ENCODE measurements at places on chromosomes 13 and 19.

GRCh38 chr13:88051746-88052482 is 380.7 kb downstream of the SLITRK5 start:
- DNase-seq, result no peak

DNA sequence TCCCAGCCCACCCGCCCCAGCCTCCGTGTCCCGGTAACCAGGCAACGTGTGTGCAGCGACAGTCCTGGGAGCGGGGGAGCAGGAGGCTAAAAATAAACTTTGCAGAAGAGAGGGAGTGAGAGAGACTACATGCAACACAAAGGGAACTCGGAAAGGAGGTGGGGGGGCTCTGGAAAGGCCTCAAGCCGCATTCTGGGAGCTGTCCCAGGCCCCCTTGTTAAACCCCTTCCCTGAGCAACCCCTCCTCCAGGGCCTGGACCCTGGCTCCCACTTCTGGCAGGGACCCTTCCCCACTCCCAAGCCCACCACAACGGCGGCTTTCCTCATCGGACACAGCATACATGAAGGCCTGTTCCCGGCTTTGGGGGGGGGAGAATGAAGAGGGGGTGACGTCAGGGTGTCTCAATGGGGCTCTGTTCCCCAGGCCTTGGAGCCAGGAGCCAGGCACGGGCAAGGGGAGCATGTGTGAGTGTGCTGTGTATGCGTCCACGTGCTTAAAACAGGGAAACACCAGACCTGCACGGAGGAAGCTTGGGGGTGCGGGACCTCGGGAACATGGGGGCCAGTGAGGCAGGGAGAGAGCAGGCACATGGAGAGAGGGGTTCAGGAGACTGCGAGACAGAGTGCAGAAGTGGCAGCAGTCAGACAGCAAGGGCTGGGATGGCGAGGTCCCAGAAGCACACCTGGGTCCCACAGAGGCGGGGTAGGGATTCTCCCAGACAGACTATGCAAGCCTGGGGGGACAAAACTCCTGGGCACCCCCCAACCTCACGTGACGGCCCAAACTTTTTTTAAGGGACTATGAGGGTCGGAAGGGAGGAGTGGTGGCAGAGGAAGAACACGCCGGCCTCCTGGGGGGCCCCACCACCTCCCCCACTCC is 2.3 kb downstream of the ERF start:
- no peak for DNase-seq

GRCh38 chr13:50388481-50388880 is 373.2 kb downstream of the KCNRG start:
- DNase-seq, result no peak

DNA sequence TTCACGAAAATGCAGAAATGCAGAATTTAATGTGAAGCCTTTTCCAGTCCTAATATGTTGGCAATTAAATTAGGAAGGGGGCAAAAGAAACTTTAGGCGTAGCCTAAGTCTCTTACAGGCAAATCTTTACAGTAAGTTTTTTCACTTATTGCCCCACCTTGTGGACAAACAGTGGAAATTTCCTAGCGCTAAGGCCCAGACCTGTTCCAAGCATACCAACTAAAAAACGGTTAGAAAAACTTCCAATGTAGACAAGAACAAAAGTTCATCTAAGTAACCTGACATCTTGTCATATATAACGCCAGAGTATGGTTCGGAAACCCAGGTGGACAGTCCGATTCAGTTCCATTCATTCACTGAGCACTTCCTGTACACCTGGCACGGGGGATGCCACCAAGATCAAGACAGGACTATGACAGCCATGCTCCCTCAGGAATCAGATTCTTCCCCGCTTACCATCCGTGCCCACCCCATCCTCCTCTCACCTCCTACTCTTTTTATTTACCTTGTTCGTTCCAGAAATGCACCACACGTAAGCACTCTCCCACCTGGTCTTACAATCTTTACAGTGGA is 4.9 kb downstream of the ZAR1L start:
- peak; percentile 55 for DNase-seq

- no peak for DNase-seq
Measured at GRCh38 chr13:40968416-40969000, 50.6 kb downstream of the ELF1 start.

- DNase-seq, result no peak
Measured at GRCh38 chr13:64471916-64472315, 2758.2 kb downstream of the PCDH9 start.

GRCh38 chr13:111029957-111030609 is 85.0 kb upstream of the ARHGEF7 start:
- DNase-seq, result no peak

- DNase-seq, result no peak
Measured at GRCh38 chr19:13163609-13164342, 13.6 kb downstream of the IER2 start.

DNA sequence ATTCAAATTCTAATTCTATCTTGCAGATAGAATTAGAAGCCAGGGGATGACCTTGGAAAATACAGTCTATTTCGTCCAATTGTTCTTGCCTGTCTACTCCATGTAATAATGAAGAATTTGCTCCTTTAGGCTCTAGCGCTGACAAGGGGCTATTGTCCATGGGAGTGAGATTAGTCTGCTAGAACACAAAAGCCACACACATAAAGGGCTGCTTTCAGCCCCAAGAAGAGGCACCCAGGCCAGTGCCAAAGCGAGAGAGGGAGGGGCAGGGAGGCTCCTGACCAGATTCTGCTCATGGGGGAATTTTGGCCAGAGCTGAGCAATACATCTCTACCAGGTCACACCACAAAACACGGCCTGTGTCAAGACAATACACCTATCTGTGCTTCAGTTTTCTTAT is 1306.9 kb downstream of the UQCRFS1 start:
- no peak for DNase-seq

DNA sequence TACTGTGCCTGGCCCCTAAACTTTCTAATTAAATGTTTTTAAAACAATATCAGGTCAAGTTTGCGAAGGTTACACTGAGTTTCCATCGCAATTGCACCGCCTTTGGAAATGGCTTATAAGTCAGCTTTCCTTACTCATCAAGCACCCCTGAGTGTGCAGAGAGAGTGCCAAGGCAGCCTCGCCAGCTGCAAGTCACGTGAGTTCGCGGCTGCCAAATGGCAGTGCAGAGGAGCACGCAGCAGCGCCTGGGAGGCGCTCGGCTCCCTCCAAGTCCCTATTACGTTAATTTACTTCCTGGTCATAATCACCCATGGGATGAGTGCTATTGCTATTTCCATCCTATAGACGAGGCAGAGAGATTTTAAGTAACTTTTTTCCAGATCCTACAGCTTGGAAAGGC is 319.6 kb downstream of the TEX29 start:
- DNase-seq, result no peak

- peak; percentile 12 for DNase-seq
Measured at GRCh38 chr19:33819880-33820781, 23.5 kb downstream of the KCTD15 start.

- DNase-seq, result peak; percentile 9
Measured at GRCh38 chr19:6801485-6802086, 29.1 kb downstream of the VAV1 start.

- no peak for DNase-seq
Measured at GRCh38 chr13:49649963-49650312, 21.6 kb downstream of the ARL11 start.

DNA sequence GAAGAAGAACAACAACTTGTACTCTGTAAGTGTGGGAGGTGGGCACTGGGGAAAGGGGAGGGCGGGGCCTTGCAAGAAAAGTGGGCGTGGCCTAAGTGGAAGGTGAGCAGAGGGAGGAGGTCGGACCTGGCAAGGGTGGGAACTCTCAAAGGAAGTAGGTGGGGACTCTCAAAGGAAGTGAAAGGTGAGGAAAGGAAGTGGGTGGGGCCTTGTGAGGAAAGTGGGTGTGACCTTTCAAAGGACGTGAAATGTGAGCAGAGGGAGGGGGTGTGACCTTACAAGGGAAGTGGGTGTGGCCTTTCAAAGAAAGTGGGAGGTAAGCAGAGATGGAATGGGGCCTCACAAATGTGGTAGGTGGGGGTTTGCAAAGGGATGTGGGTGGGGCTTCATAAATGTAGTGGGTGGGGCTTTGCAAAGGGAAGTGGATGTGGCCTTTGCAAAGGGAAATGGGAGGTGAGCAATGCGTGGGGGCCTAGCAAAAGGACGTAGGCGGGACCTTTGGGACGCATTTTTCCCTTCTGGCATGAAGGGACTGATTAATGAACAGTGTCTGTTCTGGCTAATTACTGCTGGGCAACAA is 25.9 kb downstream of the ACSBG2 start:
- DNase-seq, result peak; percentile 40

GRCh38 chr13:28251466-28251865 is 113.1 kb downstream of the PAN3 start:
- DNase-seq, result peak; percentile 18

DNA sequence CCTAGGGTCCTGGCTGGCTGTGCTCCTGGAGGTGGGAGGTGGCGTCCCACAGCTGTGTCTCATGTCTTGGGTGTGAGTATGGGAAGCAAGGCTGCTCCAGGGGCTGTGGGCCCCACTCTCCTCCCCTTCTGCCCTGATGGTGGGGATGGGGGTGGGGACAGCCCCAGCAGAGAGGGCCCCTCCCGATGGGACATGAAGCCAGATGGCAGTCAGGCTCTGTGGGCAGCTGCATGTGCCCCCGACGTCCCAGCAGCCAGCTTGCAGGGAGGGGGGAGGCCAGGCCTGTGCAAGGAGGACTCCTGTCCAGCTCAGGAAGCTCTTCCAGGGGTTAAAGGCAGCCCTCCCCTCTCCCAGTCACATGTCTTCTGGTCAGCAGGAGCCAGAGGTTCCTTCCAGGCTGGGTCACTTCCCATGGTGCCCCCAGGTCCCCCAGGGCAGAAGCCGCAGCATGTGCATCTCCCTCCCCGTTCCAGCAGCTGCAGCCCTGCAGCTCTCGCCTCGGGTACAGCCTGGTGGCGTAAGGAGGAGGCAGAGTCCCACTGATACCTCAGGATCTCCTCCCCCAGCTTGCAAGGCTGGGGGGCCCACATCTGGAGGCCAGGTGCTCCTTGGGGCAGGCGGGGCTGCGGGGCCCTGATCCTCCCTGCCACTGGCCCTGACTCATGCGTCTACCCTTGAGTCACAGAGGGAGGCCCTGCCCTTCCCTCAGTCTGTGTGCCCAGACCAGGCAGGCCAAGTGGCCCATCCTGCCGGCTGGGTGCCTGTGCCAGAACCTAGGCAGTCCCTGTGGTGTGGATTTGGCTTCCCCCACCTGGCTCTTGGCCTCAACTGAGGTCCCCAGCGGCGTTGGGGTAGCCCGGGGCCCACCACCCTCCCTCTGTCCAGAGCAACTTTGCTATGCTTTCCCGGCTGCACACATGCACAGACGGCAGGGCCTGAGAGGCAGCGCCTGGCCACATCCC is 13.0 kb downstream of the YIPF2 start:
- DNase-seq, result peak; percentile 42

GRCh38 chr13:108281901-108282300 is 12.4 kb downstream of the TNFSF13B start:
- no peak for DNase-seq

DNA sequence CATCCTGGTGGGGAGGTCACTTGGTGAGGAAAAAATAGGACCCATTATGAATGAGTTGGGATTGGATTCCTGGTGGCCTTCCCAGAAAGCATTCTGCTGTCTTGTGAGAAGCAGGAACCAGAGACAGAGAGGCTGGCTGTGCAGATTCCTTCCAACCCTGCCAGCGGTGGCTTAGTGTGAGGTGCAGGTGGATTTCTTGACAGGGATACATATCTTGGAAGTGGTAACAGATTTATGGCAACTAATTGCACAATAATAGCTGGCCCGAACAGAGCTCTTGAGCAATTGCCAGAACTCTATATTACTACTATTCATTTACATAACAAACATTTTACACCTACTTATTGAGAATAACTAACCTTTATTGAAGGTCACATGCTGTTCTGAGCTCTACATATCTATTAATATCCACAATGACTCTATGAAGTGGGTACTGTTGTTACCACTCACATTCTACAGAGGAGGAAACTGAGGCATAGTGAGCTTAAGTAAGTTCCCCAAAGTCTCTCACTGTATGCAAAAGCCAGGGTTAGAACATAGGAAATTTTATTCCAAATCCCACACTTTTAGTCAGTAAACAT is 173.9 kb upstream of the SERP2 start:
- no peak for DNase-seq

DNA sequence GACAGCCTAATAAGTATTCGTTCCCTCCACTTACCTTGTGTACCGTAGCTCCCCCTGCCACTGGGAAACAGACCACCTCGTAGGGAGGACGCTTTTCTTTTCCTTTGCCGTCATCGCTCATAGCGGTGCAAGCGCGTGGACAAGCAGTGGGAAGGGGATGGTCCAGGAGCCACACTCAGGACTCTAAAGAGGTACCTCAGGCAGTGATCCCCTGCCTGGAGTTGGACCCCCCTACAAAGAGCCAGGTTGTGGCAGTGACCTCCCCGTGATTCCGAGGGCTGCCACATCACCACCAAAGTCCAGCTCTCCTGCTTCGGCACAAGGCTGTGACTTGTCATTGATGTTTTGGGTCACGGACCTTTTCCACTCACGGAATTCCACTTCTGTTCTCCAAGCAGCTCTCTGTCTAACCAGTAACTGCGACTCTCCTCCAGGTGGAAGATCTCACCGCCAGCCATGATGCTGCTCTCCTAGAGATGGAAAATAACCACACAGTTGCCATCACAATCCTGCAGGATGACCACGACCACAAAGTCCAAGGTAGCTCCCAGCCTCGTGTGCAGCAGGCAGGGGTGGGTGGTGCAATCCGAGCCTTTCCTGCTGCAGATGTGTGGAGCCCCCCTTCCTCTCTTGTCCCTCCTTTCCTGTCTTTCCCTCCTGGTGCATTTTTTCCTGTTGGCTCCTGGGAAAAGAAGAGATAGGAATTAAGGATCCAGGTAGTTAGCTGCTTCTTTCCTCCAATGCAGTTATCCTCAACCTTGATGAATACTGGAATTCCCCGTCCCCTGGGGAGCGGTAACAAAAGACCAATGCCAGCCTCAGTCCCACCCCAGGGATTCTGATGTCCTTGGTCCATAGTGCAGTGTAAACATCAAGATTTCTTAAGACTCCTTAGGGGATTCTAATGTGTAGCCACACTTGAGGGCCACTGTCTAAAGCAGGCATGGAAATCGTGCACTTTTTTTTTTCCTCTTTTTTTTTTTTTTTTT is 107.7 kb downstream of the SLC7A1 start:
- DNase-seq, result no peak

DNA sequence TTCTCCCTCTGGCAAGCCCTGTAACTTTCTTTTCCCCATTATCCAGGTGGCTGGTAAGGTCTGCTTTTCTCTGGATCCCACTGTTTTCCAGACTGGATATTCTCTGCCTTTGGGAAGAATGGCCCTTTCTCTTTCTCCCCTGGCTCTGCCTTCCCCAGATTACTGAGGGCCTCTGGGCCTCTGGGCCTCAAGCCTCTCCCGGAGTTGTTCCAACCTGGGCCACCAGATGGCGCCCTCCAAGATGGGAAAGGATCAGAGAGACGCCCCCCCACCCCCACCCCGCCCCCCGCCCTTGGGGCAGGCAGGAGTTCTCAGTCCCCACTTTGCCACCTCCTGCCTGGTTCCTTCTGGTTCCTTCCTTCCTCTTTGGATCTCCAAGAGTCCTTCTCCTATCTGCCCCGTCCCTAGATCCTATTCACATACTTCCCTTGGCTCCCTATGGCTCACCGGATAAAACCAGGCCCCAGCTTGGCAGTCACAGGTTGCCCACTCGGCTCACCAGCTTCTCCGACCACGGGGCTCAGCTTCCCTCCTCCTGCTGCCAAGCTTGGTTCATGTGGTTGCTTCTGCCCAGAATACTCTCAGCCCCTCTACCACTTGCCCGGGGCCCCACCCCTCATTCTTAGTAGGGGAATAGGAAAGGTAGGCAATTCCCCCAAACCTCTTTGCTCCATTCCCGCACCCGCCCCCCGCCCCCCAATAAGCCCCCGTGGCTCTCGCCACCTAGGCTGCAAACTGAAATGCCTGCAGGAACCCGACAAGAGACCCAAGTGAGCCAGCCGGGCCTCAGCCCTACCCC is 13.1 kb downstream of the EPS8L1 start:
- peak; percentile 76 for DNase-seq

GRCh38 chr19:33273065-33273736 is 29.1 kb downstream of the CEBPA start:
- DNase-seq, result no peak

All from hematopoietic multipotent progenitor cell treated with erythropoietin and hydrocortisone succinate and interleukin-3 and kit ligand, for 17 days (in vitro differentiated cells).